ENCODE measurements at places on chromosomes 3 and 15. TPM values are rescaled to one million over a fixed set of nuclear protein-coding genes. Genes with fewer than 3 reads are reported as not detected.

ARHGAP31 gene
- 20.6 TPM for total RNA-seq

COX17 gene
- 4.5 TPM for total RNA-seq

SLC6A1 gene
- not detected for total RNA-seq

DOCK3 gene
- 0.16 TPM for total RNA-seq

SLC35G2 gene
- total RNA-seq: 9.8 TPM

All from hair follicle dermal papilla cell (primary cell).